Cardiac septum (tissue), 1 donor: ENCODE measurements at places on chromosomes 1 and 21. TPM values are rescaled to one million over a fixed set of nuclear protein-coding genes. Genes with fewer than 3 reads are reported as not detected.

The ADAMTS5 gene
- total RNA-seq, result 4.0 TPM

DNA sequence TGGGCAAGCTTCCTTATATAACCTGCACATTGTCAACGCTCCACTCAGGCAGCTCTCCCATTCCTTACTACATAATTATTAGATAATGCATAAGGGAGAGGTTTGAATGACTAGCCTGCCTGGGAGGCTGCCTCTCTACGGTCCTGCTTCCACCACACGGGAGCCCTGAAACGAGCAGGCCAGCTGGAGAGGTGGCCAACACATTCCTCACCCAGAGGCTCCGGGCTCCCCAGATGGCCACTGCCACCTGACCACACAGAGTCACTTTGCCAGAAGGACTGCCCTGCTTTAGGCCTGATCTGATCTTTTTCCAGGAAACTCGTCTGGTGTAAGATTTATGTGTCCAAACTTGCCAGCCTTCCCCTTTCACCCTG, 27.9 kb downstream of the HIVEP3 start:
- DNase-seq, result no peak

The RYR2 gene
- 572 TPM for total RNA-seq

GRCh38 chr1:81308191-81308590, 492.5 kb upstream of the ADGRL2 start:
- no peak for DNase-seq

- DNase-seq, result no peak
Measured at GRCh38 chr1:30314591-30314990, 408.8 kb downstream of the MATN1 start.

The TIE1 gene
- 27.7 TPM for total RNA-seq

- DNase-seq, result no peak
Measured at GRCh38 chr1:91557039-91557690, 56.5 kb downstream of the CDC7 start.

The MTMR11 gene
- 6.1 TPM for total RNA-seq

The AP4B1 gene
- total RNA-seq, result 12.6 TPM
